ENCODE measurements at places on chromosomes 13 and 19. TPM values are rescaled to one million over a fixed set of nuclear protein-coding genes. Genes with fewer than 3 reads are reported as not detected.

KLHL26 gene
- total RNA-seq = 2.4 TPM

SHKBP1 gene
- total RNA-seq = 53.0 TPM

RFPL4A gene
- total RNA-seq = not detected

DCT gene
- not detected for total RNA-seq

EPS8L1 gene
- 16.6 TPM for total RNA-seq

PGLYRP1 gene
- total RNA-seq = not detected

CILP2 gene
- 0.24 TPM for total RNA-seq

AP2S1 gene
- 317 TPM for total RNA-seq

CLEC17A gene
- total RNA-seq = not detected

GRIK5 gene
- 0.07 TPM for total RNA-seq

ZNF132 gene
- 5.6 TPM for total RNA-seq

ATP7B gene
- total RNA-seq = 3.4 TPM

ZNF565 gene
- 2.3 TPM for total RNA-seq

TNFSF13B gene
- 0.17 TPM for total RNA-seq

CPAMD8 gene
- total RNA-seq = 0.17 TPM

RASGRP4 gene
- not detected for total RNA-seq

IGSF23 gene
- not detected for total RNA-seq

ZNF415 gene
- 5.0 TPM for total RNA-seq

KLK4 gene
- not detected for total RNA-seq

C19orf38 gene
- total RNA-seq = not detected

OR7A5 gene
- total RNA-seq = not detected

FUT6 gene
- total RNA-seq = not detected

NLRP9 gene
- total RNA-seq = not detected

CYP2F1 gene
- total RNA-seq = not detected

LPAR2 gene
- total RNA-seq = 12.6 TPM

GJB2 gene
- total RNA-seq = 393 TPM

SERPINE3 gene
- not detected for total RNA-seq

PINLYP gene
- total RNA-seq = 16.6 TPM

ZNF441 gene
- 3.6 TPM for total RNA-seq

CYP2A6 gene
- total RNA-seq = not detected

ZNF709 gene
- 1.4 TPM for total RNA-seq

KRTDAP gene
- total RNA-seq = 9.0 TPM

RNF113B gene
- not detected for total RNA-seq

ZNF793 gene
- 4.9 TPM for total RNA-seq

ADGRE1 gene
- total RNA-seq = not detected

ERICH6B gene
- not detected for total RNA-seq

IGFL3 gene
- total RNA-seq = 2.3 TPM

C1QTNF9 gene
- total RNA-seq = not detected

POLD1 gene
- total RNA-seq = 89.1 TPM

GZMM gene
- total RNA-seq = not detected
